ENCODE measurements at places on chromosomes 2 and 18.

DNA sequence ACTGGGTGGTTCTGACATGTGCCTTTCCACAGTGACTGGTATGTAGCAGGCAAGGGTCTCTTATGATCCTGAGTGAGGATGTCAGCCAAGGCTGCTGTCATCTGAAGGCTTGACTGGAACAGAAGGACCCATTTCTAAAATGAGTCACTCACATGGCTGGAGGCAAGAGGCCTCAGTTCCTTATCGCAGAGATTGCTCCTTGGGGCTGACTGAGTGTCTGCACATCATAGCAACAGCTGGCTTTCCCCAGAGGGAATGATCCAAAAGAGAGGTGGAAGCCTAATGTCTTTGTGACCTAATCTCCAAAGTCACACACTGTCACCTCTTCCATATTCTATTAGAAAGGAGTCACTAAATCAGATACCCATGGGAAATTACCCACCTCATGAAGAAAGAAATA lies 114.0 kb downstream of the NEDD4L start:
- no peak for DNase-seq

DNA sequence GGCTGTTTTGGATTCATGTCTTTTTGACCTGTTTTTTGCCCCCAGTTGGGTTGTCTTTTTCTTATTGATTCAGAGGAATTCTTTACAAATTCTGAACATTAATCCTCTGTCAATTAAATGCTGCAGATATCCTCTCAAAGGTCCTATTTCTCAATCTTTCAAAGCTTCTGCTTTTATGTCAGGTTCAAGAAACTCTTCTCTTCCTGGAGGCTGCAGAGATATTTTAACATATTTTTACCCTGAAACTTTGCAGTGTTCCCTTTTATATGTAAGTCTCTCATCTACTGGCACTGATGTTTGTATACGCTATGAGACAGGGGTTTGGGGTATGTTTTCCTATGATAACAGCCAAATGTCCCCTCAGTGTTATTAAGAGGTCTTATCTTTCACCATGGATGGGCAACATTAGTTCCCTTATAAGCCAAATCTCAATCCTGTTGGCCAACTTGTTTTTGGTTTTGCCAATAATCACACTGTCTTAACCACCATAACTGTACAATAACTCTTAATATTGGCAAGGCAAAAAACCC lies 159.3 kb downstream of the HDAC4 start:
- no peak for DNase-seq

DNA sequence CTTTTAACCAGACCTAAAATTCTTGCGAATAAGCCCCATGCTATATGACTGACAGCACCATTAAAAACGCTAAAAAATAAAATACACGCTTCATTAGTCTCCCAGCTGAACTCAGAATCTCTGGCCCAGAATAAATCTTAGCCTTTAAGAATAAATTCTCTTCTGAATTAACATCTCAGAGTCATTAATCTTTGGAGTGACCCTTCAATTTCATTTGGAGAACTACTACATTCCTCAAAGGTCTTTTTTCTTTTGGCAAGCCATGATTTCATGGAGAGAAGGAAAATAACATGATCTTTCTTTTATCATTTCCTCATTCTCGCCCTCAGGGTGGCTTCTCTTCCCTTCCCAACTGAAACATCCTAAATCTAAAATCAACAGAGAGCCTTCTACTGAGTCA lies 259.0 kb downstream of the AFF3 start:
- no peak for DNase-seq

DNA sequence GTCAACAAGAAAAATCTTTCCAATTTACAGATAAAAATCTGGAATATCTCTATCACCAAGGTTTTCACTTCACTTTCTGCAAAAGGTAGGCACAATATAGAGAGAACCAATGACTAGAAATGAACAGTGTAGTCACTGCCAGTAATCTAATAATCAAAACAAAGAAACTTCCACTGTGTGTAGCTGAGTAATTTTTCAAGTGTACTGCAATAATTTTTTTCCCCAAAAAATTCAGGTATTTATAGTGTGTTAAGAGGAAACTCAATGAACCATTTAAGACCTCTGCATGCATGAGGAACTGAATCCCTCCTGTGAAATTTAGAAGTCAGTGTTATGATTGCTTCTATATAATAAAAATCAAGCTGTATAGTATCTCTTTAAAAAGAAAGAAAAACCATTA lies 121.8 kb downstream of the MEMO1 start:
- DNase-seq = no peak

GRCh38 chr2:58664523-58665151 lies 423.5 kb upstream of the FANCL start:
- DNase-seq = no peak

DNA sequence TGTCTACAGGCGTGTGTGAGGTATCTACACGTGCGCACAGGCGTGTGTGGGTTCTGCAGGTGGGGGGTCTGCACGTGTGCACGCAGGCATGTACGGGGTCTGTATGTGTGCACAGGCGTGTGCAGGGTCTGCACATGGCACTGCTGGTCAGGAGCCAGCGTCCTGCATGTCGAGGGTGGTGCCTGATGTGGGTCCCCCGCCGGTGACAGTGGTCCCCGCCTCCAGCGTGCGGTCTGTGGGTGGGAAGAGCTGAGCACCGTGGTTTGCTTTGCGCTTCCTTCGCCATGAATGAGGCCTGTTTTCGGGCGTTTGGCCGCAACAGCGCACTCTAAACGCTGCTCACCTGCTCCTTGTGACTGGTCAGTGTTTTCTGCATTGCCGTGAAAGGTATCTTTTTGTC lies 57.2 kb downstream of the CTDP1 start:
- DNase-seq = no peak

DNA sequence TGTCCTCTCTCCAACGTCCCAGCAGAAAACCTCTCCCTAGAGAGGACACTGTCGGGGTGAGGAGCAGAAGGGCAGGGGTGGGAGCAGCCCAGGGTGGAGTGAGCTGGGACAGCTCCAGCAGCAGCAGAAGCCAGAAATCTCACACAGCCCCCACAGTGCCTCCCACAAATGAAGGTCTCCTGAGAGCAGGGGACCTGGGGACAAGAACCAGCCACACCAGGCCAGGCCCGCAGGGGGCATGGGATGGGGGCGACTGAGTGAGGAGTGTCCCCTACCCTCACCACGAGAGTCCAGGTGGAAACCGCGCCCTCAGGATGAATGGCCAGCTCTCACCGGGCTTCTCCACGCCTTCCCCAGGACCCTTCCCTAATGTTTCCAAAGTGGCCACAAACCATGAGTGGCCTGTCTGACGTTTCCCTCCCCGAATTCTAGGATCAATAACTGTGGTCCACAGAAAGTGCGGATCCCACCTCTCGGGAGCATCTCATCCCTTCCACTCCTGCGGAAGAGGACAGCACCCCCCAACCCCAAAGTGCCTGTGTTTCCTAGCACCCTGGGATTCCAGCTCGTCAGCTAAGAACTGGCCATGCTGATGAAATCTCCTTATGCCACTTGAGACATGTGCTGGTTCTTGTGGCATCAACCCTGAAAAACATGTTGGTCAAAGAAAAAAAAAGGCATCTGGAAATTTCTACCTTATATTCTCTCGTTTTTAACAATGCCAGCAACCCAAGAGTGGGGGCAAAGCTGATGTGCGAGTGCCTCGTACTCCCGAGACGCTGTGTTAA lies 121.1 kb downstream of the HDAC4 start:
- DNase-seq = no peak

- no peak for DNase-seq
These were observed 19.4 kb upstream of the EHBP1 start for GRCh38 chr2:62686012-62686685.
